ENCODE measurements at places on chromosomes 7 and 10.

DNA sequence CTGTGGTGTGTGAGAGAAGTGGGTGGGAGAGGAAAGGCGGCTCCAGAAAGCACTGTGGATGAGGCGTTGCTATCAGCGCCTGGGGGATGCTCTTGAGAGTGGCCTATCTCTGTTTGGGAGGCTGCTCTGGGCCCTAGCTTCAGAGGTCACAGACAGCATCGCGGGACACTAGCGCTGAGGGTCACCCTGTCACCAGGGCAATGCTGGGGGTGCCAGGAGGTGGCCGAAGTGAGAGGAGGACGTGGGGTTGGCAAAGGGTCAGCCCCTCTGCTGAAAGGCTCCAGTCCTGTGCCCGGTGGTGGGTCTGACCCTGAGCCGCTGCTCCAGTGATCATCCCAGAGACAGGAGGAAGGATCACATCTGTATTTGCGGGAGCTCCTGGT is 3.0 kb upstream of the TACR2 start:
- no peak for DNase-seq

GRCh38 chr10:116985611-116986010 is 19.4 kb downstream of the SHTN1 start:
- DNase-seq, result no peak

DNA sequence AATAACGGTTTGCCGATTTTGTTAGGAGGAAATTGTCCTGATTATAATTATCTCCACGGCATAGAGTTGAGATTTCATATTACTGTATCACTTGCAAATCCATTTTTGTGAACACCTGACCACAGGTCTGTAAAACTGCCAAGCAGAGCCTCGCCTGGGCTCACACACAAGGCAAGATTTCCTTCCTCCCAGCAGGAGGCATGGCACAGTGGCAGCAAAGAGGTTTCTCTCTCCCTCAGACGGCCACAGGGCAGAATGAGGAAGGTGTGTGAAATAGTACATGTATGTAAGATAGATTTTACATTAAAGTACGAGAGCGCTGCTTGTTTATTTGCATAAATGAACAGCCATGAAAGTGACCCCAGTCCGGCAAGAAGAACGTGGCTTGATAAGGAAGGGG is 130.1 kb downstream of the CELF2 start:
- peak; percentile 63 for DNase-seq

DNA sequence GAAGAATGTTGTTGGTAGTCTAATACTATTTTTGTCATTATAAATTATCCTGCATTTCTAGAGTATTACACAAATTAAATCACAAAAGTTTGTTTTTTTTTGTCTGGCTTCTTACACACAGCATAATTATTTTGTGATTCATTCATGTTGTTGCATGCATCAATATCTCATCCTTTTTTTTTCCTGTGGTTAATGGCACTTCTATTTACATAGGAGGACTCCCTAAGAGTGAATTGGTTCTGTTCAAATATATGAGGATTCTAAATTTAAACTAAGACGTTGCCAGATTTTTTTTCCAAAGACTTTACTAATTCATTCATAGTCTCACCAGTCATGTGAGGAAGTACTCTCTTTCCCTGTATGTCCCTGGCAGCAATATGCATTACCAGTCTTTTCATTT is 303.3 kb downstream of the GPR37 start:
- DNase-seq, result no peak

DNA sequence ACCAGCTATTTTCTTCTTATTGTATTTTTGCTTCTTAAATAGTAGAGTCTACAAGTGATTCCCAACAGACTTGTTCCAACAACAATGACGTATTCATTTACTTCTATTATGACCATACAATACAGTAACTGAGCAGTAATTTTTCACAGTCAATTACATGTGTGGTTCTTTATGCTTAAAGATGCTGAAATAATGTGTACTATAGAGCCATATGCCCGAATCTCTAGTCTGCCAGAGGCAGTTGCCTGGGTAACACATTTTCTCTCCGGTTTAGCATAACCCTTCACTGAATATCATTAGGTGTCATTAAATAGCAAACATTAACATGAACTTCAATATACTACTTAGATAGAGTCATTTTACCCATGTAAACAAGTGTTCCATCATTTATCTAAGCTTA is 75.0 kb downstream of the SLC25A13 start:
- DNase-seq, result no peak

DNA sequence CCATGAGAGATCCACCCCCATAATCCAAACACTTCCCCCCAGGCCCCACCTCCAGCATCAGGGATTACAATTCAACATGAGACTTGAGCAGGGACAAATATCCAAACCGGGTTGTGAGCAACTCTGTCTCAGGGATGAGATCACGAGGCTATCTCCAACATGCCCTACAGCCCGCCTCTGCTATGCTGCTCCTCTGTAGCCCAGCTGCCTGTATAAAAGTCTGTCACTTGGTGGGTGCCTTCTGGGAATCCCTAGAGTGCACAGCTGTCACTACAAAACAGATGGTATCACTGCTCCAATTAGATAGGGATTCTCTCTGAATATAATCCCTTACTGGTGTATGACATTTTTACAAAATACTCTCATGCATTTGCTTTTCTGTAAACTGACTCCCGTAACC is 114.9 kb upstream of the NANOS1 start:
- no peak for DNase-seq

GRCh38 chr10:43692051-43692825 is 43.6 kb upstream of the ZNF32 start:
- DNase-seq, result no peak

DNA sequence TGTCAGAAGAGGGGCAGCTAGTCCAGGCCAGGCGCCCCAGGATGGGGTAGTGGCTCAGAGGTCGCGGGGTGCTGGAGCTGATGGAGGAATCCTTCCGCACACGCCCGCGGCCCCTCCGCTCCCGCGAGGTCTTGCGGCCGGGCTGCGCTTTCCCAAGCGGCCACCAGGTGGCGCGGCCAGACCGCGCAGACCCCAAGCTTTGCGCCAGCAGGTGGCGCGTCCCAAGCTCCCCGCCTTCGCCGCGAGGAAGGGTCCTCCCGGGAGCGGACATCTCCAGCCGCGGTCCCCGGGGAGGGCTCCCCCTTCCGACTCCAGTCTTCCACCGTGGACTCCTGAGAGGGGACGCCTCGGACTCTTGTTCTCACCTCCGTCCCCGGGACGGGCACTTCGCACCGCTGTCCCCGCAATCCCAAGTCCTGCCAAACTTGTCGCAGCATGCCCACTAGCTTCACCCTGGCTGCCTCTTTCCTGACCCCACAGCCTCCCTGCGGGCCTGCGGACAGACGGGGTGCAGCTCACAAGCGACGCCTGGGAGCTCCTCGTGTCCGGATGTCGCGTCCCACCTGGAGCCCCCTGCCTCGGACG is 19.4 kb downstream of the KCNK18 start:
- DNase-seq, result peak; percentile 63

DNA sequence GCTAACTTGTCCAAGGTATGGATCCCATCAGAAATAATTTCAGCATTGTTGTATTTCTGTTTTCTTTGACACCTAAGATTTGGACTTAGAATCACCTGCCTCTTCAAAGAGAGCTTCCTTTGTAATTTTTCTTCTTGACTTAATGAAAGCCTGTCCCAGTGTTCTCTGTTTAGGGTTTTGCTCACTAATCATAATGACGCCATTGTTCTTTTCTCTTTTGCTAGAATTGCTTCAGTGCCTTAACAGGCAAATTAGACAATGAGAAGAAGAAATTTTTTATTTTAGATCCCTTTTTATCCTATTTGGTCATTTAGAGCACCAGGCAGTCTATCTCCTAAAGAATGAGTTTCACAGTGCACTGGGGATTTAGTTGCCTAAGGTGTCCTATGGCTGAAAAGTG is 128.5 kb downstream of the SND1 start:
- no peak for DNase-seq

DNA sequence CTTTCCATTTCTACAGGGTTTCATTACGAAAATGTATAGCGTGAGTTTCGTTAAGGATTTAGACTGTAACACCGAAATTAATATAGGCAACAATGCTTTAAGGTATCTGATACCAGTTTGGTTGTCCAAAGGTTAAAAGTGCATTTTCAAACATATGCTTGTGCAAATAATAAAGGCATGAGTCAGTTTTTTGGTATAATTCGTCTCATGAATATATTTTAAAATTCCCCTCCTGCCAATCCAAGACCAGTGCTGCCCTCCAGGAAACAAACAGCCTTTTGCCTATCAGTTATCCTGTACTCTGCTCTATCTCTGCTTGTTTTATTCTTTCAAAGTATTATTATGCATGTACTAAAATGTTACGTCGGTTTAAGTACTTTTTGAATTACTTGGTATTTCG is 2.0 kb downstream of the LCOR start:
- DNase-seq, result no peak

DNA sequence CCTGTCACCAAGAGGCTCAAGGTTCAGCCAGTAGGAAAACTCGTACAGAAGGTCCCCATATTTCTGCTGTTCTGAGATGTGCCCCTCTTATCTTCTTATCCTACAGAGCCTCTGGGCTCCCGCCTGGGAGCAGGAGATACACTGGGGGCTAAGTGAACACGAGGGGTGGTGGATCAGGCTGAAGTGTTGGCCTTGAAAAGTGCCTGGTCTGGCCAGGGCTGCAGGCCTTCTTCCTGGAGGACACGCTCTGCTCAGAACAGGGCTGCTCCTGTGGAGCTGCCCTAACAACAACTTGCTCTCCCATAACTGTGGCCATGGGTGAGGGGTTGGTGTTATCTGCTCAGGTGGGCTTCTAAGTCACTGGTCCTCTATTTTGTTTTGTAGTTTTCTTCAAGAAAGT is 33.7 kb downstream of the C10orf120 start:
- no peak for DNase-seq

DNA sequence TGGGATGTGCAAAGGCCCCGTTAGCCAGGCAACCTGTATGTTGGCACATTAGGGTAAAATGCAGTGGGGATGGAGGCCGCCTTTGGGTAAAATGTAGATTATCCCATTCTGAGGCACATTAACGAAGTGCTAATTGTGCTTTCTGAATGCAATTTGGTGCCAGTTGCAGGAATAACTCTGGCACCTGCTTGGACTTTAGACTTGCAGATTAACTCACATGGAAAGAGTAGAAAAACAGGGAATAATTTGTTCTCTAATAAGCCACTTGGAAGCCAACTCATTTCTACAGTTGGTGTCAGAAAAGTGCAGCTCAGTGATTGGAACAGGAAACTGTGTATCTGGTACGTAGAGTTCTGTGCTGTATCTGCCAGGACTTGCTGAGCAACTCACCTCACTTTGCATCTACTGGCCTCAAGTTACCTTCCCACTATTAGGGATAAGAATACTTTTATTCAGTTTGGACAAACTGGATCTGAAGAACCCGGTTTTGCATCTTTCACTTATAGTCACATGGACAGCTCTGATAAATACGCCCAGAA is 377.4 kb upstream of the PODXL start:
- DNase-seq, result no peak

DNA sequence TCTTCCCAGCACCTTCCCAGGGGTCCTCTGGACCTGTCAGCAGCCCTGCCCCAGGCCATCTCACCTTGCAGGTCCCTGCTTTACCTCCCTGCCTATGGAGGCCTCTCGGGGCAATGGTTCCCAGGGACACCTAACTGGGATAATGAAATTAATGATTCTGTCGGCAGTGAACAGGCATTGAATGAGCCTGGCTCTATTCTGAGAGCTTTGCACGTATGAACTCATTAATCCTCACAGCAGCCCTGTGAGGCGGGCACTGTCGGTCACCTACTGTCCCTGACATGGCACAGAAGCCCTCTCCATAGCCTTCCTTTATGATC is 22.9 kb downstream of the ADCYAP1R1 start:
- DNase-seq, result no peak

- DNase-seq, result no peak
Measured at GRCh38 chr10:127890832-127891334, 1.9 kb downstream of the CLRN3 start.

GRCh38 chr7:3120513-3120912 is 76.8 kb upstream of the CARD11 start:
- DNase-seq, result peak; percentile 64

- DNase-seq, result no peak
Measured at GRCh38 chr10:75598998-75599397, 167.6 kb downstream of the LRMDA start.

GRCh38 chr7:45690762-45691150 is 116.6 kb downstream of the ADCY1 start:
- DNase-seq, result no peak

Measured in CD4-positive, alpha-beta T cell treated with Interleukin-1 beta for 1 hour (primary cell).